ENCODE measurements at places on chromosomes 12 and 14.
A peak's percentile ranks its signal among the peaks of the same experiment; 100 is the strongest.

- DNase-seq = no peak
Measured at GRCh38 chr14:70665448-70666360, 24.0 kb downstream of the TTC9 start.

DNA sequence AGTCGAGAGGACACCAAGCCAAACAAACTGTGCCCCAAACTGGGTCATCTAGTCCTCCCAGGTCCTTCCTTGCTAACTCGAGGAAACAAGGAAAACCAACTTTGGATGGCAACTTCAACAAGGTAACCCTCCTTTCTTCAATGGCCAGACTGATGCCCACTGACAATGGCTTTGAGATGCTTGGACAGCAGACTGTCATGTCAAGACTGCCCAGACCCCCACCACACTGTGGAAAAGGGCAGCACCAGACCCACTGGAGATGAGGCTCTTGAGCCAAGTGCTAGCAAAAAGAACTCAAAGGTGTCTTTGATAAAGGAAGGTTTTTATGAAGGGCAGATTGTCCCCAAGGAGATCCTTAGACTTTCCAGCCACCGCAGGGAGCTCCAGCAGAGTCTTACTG is 9.0 kb upstream of the CDH24 start:
- no peak for DNase-seq

DNA sequence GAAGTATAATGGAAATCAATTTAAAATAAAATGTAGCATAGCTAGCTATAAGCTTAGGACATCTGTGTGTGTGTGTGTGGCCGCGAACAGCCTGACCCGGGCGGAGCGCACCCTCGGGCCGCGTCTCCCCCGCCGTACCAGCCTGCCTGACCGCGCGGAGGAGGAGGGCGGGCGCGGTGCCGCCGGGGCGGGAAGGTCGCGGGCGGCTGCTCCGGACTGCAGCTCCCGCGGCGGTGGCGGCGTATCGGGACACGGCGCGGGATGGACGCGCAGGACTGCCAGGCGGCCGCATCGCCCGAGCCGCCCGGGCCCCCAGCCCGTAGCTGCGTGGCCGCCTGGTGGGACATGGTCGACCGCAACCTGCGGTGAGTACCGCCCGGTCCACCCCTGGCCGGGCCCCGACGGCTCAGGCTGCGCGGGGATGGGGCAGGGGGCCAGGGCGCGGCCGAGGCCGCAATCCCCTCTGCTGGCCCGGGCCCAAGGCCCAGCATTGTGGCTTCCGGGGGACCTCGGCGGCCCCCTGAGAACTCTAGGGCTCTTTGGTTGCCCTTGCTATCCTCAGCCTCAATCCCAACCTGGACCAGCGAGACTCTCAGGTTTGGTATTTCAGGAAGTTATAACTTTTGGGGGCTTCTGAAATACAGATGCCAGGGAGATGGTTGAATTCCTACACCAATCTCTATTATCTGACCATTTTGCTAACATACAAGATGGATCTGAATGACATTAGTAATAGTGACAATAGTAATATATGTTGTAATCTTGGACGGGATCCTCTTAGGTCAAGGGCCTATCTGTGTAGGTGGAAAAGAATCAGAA is at the start of gene ABHD12B:
Gene ABHD12B, plus strand, starts transcription at position 140 of the 819 bp plus-strand sequence. Its CDS starts 122 bp downstream, at position 262.
- DNase-seq = no peak

GRCh38 chr12:116594325-116595038 is 35.3 kb downstream of the MAP1LC3B2 start:
- no peak for DNase-seq

- no peak for DNase-seq
Measured at GRCh38 chr14:99119554-99120525, 152.2 kb downstream of the BCL11B start.

DNA sequence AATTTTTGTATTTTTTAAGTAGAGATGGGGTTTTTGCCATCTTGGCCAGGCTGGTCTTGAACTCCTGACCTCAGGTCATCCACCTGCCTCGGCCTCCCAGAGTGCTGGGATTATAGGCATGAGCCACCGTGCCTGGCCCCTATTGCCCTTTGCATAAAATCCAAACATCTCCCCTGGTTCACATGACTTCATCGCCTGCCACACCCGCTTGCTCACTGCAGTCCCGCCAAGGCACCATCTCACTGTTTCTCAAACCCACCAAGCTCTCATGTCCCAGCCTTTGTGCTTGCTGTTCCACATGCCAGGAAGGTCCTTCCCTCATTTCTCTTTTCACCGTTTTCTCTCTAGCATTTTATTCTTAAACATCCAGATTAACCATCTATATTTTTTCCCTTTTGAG is 9.7 kb downstream of the RHOF start:
- DNase-seq = no peak

DNA sequence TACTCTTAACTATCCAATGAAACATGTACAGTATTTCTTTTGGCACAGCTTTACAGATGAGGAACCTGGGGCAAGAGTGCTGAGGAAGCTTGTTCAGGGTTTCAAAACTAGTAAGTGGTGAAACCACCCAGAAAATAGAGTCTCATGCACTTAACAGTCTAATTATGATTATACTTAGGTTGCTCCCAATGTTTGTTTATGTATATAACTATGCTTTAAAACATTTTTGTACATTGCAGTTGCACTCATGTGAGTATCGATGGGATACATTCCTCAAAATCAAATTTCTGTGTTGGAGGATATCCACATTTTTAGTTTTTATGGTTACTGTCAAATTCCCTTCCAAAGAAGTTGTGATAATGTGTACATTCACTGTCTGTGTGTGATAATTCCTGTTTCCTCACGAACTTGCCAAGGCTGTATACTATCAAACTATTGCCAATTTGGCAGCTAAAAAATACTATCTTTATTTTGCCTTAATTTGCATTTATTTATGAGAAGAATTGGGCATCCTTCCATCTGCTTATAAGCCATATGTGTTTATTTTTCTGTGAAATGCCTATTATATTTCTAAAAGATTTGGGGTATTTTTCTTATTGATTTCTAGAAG is 143.9 kb upstream of the SSTR1 start:
- no peak for DNase-seq

DNA sequence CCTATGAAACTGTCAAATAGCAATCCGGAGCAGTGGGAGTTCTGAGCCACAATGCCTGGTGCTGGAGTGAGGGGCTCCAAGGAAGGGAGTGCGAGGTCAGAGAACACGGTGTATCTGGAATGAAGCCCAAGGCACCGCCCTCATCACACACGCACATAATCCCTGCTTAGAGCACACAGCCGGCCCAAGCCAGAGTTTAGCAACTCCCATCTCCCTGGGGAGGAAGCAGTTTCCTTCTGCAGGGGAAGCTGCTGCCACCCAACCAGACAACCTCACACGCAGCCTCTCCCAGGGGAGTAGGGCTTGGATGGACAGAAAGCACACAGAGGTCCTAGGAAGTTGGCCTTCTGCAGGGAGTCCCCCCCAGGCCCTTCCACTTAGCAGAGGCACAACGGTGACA is 31.3 kb downstream of the ACTN1 start:
- no peak for DNase-seq

GRCh38 chr12:96237465-96238077 is 43.4 kb downstream of the ELK3 start:
- DNase-seq = peak; percentile 36

- no peak for DNase-seq
Measured at GRCh38 chr12:105296116-105297089, 34.1 kb upstream of the C12orf75 start.

GRCh38 chr12:11016937-11017336 is 5.5 kb downstream of the TAS2R19 start:
- DNase-seq = no peak

GRCh38 chr12:22858849-22859570 is 234.0 kb downstream of the ETNK1 start:
- no peak for DNase-seq

GRCh38 chr12:1885599-1886245 is 32.7 kb downstream of the CACNA2D4 start:
- no peak for DNase-seq

Measured in stimulated activated CD8-positive, alpha-beta memory T cell treated with anti-CD3 and anti-CD28 coated beads, Interleukin-4, amount 100 ng/mL, for 4 hours (primary cell).